ENCODE measurements at places on chromosomes 12 and 14.
A peak's percentile ranks its signal among the peaks of the same experiment; 100 is the strongest.

DNA sequence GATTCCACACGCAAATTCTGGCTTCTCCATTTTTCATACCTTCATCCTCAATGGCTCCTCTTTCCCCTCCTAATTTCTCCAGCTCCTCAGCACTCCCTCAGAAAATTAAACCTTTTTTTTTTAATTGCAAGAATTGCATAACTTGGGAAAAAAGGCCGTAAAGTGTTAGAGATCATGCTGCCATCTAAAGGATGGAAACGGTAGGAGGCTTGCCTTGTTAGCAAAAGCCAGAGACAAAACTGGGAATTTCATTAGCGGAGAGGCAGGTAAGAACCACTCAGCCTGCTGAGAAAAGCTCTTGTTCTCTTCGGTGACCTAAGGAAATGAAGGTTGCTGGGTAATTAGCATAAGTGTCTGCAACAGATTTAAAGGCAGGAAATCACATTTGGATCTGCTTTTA lies 204.3 kb downstream of the AEBP2 start:
- no peak for DNase-seq

GRCh38 chr12:67758119-67758518 lies 109.6 kb downstream of the DYRK2 start:
- DNase-seq, result no peak

- DNase-seq, result no peak
These were observed 6.3 kb upstream of the CTDSP2 start for GRCh38 chr12:57852620-57853500.

DNA sequence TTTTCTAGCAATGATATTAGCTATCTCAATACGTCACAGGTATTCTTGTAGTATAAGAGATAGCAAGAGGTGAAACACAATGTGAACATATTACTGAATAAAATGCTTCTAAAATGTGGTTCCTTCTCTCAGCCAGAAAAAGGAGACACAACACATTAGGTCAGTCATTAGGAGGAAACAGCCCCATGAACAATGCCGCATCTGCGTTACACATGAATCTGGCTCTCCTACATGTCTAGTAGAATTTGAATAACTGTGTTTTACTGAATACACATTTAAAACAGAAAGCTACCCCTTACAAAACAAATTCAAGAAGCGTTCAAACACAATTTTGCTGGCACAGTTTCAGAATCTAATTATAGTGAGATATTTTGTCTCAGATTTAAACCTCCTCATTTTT lies 51.6 kb downstream of the EFCAB11 start:
- no peak for DNase-seq

DNA sequence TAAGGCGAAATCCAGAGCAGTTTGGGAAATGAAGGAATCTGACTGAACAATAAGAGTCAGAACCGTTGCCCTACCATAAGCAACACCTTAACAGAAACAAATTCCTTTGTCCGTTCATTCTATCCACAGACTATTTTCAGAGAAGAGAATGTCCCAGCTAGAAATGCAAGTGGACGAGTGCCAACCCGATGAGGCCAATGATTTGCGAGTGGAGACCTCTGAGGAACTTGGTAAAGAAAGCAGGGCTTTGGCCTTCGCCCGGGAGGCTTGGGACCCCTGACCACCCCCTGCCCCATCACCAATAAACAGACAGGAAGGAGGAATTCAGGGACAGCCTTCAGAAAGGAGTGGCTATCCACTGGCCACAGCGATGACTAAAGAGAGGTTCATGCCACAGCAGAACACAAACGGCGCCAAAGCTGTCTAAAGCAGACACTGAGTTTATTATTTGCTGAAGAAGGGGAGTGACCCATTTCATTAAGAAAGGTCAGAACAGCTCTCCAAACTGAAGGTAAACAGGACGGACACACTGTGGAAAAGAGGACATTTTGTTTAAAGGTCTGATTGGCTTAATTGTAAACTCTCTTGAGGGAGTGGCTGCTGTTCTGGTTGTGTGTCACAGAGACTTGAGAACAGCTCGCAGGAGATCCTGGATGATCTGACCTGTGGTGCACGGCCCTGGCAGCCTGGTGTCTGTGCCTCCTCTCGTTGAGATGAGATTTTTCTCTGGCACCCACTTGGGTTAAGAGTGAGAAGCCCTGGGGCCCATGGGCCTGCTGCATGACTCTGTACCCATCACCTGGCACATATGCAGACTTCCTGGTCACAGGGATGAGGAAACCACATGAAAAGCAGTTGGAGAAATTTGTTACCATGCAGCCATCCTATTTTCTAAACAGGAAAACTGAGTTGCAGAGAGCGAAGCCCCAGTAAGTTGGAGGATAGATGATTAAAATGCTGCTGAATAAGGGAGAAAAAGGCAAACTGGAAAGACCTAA lies 142.0 kb upstream of the PZP start:
- no peak for DNase-seq

DNA sequence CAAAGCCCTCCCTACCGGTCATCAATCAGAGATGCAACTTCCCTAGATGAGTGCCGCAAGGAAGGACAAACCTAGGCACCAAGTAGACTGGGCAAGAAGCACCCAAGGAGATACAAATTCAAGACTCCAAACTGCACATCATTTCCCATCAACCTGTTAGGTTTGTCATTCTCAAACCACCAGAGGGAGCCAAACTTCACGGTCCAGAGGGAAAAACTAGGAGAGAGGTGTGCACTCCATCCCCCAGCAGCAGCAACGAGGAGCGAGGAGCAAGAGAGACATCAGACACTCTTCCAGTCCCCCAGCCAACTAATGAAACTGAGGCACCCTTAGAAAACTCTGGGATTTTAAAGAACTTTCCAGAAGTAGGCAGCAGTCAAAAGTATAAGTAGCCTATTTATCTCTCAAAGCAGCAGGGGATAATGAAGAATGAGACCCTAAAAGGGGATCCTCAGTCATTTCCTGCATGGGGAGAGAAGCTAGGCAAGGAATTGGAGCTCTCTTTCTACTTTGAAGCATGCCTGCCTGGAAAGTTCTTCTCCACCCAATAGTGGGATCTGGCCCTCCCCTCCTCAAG lies 37.0 kb upstream of the NT5DC3 start:
- no peak for DNase-seq

DNA sequence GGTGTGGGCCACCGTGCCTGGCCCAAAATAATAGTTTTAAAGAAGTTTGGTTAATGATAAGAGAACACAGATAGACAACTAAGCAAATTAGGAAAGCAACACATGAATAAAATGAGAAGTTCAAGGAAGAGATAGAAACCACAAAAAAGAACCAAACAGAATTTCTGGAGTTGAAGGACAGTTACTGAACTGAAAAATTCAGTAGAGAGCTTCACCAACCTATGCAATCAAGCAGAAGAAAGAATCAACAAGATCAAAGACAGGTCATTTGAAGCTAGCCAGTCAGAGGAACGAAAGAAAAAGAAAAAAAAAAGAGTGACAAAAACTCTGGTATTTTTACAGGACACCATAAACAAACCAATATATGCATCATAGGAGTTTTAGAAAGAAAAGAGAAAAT lies 15.4 kb upstream of the KRT83 start:
- DNase-seq, result no peak

DNA sequence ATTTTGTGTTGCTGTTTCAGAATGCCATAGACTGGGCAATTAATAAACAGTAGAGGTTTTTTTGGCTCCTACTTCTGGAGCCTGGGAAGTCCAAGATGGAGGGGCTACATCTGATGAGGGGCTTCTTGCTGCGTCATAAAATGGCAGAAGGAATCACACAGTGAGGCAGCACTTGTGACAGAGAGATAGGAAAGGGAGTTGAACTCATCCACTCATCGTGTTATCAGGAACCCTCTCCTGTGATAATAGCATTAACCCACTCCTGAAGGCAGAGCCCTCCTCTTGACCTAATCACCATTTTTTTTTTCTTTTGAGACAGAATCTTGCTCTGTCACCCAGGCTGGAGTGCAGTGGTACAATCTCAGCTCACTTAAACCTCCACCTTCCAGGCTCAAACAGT lies 9.7 kb downstream of the TDG start:
- no peak for DNase-seq

DNA sequence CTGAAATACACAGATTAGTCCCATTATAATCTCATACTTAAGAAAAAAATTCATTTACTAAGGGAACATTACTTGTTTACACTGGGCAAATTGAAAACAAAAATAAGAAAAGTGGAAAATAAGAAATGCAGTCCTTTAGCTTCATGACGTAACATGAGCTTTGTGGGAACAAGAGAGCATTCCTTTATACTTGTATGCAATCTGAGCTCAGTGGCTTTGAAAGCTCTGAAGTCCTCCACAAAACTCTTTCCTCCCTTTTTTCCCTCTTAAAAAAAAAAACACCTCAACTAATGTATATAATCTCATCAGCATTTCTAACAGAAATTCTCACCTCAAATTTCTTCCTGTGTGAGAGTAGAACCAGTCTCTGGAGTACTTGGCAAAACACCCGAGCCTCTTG lies 76.9 kb upstream of the OTX2 start:
- no peak for DNase-seq

GRCh38 chr14:93707475-93707874 lies 80.8 kb downstream of the PRIMA1 start:
- DNase-seq, result no peak

DNA sequence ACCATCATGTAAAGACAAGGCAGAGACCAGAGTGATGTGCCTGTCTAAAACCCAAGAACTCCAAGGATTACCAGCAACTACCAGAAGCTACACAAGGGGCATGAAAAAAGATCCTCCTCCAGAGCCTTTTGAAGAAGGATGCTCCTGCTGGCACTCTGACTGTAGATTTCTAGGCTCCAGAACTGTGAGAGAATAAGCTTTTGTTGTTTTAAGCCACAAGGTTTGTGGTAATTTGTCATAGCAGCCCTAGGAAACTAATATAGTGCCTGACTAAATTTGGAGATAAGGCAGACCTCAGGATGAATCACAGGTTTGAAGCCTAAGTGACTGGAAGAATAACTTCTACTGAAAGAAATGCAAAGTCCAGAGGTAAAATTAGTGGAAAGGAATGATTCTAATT lies 132.9 kb downstream of the CEP83 start:
- DNase-seq, result no peak

- DNase-seq, result peak; percentile 83
These were observed 217.4 kb downstream of the CRADD start for GRCh38 chr12:93894391-93895088.

- DNase-seq, result no peak
These were observed 317.5 kb upstream of the KITLG start for GRCh38 chr12:88897723-88898122.

GRCh38 chr12:104222976-104223375 lies 7.4 kb downstream of the TXNRD1 start:
- no peak for DNase-seq

- no peak for DNase-seq
These were observed 42.6 kb downstream of the SOCS2 start for GRCh38 chr12:93614917-93615596.

DNA sequence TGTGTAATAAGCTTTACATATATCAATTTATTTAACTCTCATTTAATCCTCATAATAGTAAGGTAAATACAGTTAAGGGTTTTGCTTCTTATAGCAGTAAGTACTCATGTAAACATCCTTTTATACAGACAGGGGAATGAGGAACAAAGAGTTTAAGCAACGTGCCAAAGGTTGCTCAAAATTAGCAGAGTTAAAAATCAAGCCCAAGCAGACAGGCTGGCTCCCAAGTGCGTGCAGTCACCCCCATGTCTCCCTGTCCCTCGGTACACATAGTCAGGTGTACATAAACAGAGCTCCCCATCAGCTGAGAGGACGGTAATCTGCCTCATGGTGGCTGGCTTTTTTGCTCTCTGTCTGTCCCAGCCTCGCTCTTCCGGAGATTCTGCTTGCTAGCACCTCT lies 126.4 kb downstream of the DERA start:
- DNase-seq, result no peak

GRCh38 chr12:67752226-67752732 lies 103.7 kb downstream of the DYRK2 start:
- DNase-seq, result no peak

DNA sequence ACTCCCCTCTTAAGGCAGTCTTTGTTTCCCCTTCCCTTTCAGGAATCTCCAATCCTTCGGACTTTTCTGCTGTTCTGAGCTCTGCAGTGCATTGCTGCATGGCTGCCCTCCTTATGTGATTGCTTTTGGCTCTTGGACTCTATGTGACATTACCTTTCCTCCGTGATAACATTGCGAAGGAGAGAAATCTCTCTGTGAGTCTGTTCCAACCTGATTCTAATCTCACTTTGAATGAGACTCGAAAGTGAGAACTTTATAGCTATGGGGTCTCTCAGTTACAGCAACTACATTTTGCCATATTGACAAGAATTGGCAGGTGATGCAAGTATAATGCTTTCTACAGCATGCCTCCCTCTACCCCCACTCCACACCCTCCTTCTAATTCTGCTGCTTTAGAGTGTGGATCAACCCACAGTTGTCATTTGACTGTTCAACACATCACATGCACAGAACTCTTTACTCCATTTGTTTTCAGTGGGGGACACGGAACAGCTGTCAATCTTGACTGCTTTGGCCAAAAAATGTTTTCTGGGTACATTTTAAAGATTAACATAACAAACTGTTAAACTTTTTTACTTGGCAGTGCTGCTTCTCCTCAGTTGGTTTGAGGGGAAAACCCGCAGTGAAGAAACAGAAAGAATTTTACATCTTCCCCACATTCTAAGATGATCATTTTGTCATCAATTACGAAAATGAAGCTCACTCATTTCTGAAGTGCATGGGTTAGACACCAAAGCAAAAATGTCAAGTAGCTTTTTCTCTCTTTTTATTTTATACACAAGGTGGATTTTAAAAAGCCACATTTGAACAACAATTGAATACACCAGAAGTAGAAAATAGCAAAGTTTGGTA lies 125.5 kb upstream of the RMST start:
- no peak for DNase-seq

GRCh38 chr12:61018571-61018970 lies 1241.6 kb upstream of the USP15 start:
- no peak for DNase-seq

- DNase-seq, result no peak
These were observed 418 bp upstream of the MYG1 start for GRCh38 chr12:53299101-53299453.

- DNase-seq, result no peak
These were observed 520.7 kb downstream of the NRXN3 start for GRCh38 chr14:78690836-78691235.

- no peak for DNase-seq
These were observed 175.8 kb downstream of the TTC8 start for GRCh38 chr14:89000007-89000942.

- DNase-seq, result no peak
These were observed 709.2 kb downstream of the TMEM121 start for GRCh38 chr14:106235356-106236159.

GRCh38 chr12:115305867-115306266 lies 621.9 kb upstream of the TBX3 start:
- DNase-seq, result no peak
